ENCODE measurements at places on chromosomes 6 and 20. TPM values are rescaled to one million over a fixed set of nuclear protein-coding genes. Genes with fewer than 3 reads are reported as not detected.
A peak's percentile ranks its signal among the peaks of the same experiment; 100 is the strongest.

Gene CD40
- total RNA-seq: 3.0 TPM

DNA sequence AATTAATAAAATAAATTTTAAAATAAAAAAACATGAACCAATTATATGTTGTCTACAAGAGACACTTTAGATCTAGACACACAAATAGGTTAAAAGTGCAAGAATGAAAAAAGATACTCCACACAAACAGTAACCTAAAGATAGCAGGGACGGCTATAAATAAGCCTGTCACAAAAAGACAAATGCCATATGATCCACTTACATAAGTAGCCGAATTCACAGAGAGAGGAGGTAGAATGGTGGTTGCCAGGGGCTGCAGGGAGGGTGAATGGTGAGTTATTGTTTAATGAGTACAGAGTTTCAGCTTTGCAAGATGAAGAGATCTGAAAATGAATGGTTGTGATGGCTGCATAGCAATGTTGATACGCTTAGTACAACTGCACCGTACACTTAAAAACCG is 32.7 kb downstream of the KATNA1 start:
- no peak for DNase-seq

Gene UBE2J1
- 27.9 TPM for total RNA-seq

Gene SEL1L2
- total RNA-seq: not detected

DNA sequence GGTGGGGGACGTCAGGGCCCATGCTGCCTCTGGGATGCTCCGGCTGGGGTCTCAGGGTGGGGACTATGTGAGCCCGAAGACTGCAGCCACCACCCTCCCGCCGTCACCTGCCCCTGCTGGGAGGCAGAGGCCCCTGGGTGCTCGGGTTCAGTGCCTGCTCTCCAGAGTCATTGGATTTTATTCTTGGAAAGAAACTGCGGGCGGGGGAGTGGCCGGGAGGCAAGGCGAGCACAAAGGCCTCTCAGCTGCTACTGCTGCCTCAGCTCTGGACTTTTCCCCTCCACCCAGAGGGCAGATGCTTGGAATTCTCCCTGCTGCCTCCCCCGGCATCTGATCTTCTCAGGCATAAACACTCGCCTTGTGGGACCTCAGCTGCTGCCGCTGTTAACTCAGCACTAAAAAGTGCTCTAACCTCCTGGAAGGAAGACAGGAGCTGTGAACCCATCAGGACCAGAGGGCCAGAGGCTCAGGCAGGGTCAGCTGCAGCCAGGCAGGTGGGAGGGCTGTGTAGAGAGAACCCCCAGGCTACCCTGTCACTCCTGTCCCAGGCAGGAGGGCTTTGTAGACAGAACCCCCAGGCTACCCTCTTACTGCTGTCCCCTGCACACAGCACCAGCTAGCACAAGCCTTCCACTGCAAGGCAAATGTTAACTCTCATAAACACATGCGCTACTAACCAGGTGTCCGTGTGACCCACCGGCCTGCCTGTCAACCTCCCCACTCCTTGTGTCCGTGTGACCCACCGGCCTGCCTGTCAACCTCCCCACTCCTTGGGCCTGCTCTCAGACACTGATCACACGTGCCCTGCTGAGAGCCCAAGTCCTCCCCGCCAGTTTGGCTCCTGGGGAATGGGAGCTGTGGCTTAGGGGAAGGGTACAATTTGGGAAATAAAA is 9.4 kb upstream of the FRMD1 start:
- no peak for DNase-seq

Gene SNX14
- total RNA-seq: 67.5 TPM

- peak; percentile 94 for DNase-seq
Measured at GRCh38 chr6:42928986-42929820, at the start of gene CNPY3. CNPY3 (plus strand) TSS chr6:42929480; CDS start chr6:42929571, 91 bp downstream.

- DNase-seq: peak; percentile 52
Measured at GRCh38 chr6:169722362-169723199, 1.7 kb downstream of the PHF10 start.

DNA sequence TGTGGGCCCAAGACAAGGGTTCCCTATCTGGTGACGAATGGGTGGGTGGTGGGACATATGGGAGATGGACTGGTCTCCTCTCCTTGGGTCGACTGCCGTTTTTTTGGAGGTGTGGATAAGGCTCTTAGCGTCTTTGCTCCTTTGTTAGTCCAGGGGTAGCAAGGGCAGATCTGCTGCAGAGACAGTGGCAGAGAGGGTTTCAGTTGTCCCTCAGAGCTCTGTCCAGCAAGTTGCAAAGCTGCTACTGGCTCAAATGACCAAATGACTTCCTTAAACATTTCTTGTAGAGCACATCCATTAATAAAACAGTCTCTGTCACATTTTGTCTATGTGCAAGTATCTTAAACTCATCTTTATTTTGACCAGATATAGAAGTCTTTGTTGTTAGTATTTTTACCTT is 508.0 kb upstream of the ADGRB3 start:
- DNase-seq: no peak

GRCh38 chr6:44660561-44661220 is 273.2 kb downstream of the CDC5L start:
- DNase-seq: no peak

DNA sequence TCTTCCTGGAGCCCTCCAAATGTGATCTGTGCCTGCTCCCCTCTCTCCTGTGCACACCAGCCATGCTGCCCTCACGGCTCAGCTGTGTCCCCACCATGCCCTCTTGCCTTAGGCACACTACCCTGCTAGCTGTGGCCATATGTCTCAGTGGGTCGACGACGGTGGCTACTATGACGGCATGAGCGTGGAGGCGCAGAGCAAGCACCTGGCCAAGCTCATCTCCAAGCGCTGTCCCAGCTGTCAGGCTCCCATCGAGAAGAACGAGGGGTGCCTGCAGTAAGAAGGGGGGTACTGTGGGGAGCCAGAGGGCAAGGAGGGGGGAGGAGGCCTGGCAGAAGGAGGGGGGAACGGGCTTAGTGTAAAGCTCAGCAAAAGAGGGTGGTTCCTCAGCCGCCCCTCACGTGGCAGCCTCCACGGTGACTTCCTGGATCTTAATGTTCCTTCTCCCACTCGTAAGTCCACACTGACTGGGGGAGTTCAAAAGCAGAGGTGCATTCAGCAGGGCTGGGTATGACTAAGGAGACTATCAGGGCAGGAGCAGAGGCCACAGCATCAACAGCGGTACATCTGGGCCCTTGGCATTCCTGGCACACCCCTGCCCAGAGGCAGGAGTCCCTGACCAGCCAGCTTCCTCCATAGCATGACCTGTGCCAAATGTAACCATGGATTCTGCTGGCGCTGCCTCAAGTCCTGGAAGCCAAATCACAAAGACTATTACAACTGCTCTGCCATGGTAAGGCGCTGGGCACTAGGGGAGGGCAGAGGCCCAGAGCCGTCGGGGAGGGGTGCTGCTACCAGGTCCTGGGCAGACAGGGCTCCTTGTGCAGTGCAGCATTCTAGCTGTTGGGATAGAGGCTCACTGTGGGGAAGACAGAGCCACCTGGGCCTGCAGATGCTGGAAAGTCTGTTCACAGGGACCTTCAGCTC is 8.0 kb downstream of the DNPH1 start:
- DNase-seq: peak; percentile 16

GRCh38 chr6:13336553-13336952 is 8.2 kb upstream of the TBC1D7 start:
- DNase-seq: peak; percentile 81

- no peak for DNase-seq
Measured at GRCh38 chr6:43292763-43293318, 5.2 kb upstream of the SLC22A7 start.

DNA sequence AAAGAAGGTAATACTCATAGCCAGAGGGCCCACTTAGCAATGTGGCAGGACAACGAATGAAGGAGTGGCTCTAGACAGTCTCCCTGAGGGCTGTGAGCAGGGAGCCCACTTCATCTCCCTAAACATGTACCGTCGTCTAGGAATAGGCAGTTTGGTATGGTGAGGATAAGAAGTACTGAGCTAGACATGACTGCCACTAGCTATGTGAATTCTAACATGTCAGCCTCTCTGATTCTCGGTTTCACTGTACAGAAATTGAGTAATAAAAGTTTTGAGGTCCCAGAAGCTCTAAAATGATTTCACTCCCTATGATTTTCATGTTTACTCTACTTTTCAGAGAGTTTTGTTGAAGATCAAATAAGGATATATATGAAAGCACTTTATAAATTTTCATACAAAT is 107.1 kb downstream of the AHI1 start:
- no peak for DNase-seq

GRCh38 chr20:52433326-52434040 is 241.9 kb upstream of the ZFP64 start:
- no peak for DNase-seq

DNA sequence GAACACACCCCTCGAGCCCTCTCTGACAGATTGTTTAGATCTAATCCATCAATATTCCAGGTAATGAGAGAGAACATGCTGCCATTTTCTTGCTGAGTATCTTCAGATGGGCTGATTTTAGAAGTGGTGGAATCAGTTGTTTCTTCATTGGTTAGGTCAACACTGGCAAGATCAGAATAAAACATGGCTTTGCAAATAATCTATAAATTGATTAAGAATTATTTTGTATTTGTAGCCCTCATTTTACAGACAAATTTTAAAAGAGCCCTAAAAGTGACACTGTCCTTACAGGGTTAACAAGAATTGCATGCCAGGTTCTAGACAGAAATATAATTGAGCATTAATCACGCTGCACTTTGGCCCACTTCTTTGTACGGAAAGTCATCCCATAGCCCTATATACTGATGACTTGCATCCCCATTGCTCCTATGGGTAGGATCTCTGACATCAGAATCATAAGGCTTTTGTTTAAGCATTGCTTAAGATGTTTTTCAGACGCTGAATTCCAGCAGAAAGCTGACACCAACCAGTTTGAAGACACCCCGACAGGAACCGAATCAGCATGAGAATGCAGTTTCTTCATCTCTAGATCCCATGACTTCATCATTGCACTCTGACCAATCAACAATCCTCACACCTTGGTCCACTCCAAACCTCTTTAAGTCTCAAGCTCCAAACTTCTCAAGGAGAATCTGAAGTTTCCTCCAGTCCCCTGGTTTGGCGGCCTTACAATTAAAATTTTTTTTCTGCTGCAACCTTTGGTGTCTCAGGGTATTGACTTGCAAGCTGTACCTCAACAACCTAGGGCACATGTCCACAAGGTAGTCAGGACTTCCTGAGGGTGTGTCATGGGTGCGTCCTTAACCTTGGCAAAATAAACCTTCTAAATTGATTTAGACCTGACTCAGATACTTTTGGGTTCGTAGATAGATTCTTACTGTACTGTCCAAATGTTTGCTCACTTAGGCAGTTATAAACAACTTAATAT is 7.8 kb downstream of the TDP2 start:
- DNase-seq: no peak

GRCh38 chr20:53937339-53937741 is 133.1 kb downstream of the BCAS1 start:
- no peak for DNase-seq

Gene ANKRD66
- not detected for total RNA-seq

Gene FABP7
- total RNA-seq: not detected

DNA sequence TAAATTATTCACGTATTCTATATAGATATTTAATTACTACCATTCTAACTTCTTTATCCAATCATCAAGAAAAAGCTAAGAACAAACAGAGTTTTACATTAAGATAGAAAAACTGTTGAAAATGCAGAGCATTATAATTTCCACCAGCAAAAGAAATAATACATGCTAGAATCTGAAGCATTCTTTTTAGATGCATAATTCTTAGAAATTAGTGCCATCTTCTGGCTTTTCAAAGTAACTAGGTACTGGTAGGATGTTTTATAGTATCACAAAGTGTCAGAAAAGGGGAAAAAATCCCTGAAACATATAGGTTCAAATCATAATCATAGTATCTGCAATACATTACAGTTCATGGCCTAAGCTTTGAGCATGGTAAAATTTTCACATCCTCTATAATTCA is 178.9 kb downstream of the PHF3 start:
- no peak for DNase-seq

Data from activated naive CD8-positive, alpha-beta T cell treated with anti-CD3 and anti-CD28 coated beads, Interleukin-2, amount 10 ng/mL, durations not matched to agents 7 days and 5 days (primary cell).